ENCODE measurements at places on chromosomes 7 and 10.
A peak's percentile ranks its signal among the peaks of the same experiment; 100 is the strongest.

DNA sequence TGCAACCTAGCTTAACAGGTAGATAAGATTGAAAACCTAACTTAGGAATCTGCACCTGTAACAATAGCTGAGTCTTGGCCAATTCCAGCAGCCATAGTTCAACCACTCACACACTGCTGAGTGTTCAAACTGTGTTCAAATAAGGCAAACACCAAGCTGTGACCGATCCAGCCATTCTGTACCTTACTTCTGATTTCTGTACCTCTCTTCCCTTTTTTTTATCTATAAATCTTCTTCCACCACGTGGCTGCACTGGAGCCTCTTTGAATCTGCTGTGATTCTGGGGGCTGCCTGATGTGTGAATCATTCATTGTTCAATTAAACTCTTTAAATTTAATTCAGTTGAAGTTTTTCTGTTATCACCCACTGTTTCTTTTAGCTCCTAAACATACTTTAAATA, 15.7 kb upstream of the FOXL3 start:
- DNase-seq: no peak

- DNase-seq: peak; percentile 33
Measured at GRCh38 chr10:44647877-44648542, 263.1 kb upstream of the CXCL12 start.

DNA sequence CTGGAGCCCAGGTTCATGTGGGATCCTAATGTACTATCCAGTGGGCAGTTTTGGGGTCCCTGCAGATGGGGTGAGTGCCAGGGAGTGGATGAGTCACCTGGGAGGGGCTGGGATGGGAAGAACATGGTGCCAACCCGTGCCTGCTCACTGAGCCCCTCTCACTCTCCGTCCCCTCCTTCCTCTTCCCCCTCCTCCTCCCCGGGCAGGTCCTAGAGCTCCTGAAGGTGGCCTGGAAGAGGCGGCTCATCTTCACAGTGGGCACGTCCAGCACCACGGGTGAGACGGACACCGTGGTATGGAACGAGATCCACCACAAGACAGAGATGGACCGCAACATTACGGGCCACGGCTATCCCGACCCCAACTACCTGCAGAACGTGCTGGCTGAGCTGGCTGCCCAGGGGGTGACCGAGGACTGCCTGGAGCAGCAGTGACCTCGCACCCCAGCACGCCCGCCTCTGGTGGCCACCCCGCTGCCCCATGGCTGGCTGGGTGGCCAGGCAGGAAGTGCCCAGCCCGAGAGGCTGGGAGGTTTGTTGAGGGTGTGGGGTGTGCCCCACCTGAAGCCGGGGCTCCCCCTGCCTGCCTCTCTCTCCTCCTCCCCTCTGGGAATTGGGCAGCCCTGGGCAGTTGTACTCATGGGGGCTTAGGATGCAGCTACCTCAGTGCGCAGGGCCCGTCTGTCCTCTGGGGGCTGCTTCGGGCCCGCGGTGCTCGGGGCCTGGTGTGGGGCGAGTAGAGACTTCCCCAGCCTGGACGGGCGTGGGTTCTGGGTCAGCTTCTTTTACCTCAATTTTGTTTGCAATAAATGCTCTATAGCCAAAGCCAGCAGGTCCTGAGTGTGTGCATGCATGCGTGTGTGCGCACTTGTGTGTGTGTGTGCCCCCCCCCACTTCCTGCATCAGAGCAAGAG, 4.9 kb upstream of the UPK3B start:
- DNase-seq: no peak

DNA sequence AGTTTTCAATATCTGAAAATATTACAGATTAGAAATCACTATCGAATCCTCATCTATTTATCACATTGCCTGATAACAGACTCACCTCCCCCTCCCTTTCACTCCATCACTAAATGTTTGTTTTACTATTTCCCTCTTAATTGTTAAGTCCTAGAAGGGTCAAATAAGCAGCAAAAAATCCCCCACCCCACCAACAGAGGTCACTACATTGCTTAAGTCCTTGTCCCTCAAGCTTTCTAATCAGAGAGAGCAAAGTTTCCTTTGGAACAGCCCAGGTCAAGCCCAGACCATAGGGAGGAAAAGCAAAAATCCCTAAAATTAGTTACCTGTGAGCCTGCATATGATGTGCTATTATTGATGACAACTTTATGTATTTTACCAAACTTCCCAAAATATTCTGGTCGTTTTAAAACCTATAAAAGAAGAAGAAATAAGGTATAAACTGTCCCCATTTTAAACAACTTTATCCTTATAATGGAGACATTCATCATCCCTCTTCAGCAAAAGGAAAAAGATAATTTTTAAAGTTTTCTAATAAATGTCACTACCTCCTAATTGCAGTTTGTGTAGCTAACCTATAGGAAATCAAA, 95.0 kb downstream of the CNOT4 start:
- DNase-seq: no peak

DNA sequence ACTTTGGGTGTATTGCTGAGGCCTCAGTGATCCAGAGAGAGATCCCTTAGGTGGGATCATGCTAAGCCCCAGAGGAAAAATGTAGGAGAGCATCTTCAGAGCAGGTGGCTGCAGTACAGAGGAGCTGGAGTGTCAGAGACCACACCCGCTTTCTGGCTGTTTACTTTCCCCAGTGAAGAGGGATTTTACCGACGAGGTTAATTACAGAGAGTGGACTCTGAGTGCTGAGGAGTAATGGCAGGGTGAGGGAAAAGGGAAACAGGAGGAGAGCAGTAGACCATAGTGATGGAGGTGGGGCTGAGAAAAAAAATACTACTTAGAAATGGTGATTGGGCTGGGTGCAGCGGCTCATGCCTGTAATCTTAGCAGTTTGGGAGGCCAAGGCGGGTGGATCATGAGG, 43.3 kb upstream of the HBP1 start:
- peak; percentile 94 for DNase-seq

DNA sequence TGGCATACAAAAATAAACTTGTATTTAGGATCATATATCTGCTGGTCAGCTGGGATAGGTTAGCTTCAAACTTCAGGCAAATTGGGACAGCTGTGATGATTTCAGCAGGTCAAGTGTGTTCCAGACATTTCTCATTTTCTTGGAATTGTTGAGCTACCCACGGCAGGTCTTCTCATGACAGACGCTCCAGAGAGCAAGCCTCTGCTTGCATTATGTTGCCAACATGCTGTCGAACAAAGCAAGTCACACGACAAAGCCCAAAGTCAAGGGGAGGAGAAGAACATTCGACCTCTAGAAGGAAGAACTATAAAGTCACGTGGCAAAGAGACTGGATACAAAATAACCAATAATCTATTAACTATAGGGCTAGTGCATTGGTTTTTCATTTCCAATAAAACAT, 103.5 kb downstream of the RAB18 start:
- no peak for DNase-seq

DNA sequence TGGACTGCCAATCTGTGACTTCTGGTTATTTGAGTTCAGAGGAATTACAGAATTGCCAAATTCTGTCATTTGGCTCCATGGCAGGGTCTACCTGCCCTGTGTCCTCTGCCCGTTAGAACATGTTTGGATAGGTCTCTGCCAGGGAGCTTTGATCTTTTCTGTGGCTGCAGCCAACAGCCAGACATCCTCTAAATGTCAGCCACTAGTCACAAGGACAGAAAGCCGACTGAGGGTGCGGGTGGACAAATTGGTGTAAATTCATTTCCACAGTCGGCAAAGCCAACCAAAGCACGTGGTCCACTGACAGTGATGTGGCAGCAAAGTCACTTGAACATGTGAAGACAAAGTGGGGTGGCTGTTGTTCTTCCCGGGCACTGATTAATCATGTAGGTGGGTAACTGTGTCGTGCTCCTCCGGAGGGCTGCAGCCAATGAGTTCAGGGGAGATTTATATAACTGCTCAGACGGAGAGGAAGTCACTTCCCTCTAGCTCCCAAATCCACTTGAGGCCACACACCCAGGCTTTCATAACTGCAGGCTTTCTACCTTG, 26.7 kb upstream of the CAMK1D start:
- DNase-seq: no peak

DNA sequence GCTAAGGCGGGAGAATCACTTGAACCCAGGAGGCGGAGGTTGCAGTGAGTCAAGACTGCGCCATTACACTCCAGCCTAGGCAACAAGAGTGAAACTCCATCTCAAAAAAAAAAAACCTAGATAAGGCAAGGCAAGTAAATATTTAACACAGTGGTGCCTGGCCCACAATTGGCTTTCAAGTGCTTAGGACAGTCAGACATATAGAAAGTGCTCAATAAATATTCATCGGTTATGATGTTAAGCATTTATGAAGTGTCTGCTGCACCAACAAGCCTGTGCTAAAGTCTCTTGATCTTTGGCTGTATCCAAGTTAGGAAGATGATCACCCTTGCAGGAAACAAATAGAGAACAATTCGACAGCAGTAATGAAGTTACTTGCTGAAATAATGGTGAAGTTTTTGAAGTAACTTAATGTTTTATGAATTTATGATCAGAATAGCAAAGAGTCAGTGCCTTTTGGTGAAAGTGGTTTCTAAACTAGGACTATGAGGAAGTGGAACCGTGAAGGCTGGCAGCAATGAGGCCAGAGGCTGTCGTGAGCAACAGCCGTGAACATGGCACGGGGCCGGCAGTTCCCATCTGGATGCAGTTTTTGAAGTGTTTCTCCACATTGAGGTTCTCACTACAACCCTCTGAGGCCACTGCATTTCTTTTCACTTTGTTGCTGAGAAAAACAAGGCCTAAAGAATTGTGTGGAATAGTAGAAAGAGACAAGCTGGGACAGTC, 48.1 kb upstream of the GATA3 start:
- no peak for DNase-seq

- no peak for DNase-seq
Measured at GRCh38 chr10:79209831-79210230, 137.4 kb upstream of the PPIF start.

- DNase-seq: no peak
Measured at GRCh38 chr10:132684164-132684891, 101.6 kb downstream of the NKX6-2 start.

DNA sequence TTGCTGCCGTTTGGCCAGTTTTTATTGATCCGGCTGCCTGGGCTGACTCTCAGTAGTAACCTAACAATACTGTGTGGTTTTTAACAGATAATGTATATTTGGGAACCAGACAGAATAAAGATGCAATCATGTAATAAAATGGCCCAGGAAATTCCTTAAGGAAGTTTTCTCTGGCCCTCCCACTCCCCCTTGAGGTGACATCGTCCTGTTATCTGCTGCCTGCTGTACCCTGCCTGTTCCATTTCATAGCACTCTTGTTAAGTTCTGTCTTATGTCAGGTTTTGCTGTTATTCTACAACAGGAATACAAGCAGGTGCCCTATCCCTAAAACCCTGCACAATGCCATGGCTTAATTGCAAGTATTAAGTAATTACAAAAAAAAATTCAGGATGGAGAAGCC, 12.5 kb downstream of the ITGB8 start:
- no peak for DNase-seq

- DNase-seq: no peak
Measured at GRCh38 chr10:37712489-37713131, 144.8 kb downstream of the ZNF248 start.

DNA sequence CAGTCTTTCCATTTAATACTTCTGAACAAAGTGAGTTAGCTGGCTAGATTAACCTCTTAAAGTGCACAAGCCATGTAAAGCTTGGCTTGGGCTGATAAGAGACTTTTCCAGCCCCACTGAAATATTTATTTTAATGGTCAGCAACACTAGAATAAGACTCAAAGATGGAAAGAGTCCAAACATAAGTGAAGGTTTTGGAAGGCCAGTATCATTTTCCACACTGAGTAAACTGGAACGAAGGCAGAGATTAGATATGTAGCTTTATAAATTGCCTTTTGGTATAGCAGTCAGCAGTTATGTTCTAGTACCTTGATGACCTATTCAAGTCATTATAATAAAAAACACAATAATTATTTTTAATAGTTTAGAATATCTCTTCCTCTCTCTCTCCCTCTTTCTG, 102.2 kb downstream of the HDAC9 start:
- DNase-seq: no peak

DNA sequence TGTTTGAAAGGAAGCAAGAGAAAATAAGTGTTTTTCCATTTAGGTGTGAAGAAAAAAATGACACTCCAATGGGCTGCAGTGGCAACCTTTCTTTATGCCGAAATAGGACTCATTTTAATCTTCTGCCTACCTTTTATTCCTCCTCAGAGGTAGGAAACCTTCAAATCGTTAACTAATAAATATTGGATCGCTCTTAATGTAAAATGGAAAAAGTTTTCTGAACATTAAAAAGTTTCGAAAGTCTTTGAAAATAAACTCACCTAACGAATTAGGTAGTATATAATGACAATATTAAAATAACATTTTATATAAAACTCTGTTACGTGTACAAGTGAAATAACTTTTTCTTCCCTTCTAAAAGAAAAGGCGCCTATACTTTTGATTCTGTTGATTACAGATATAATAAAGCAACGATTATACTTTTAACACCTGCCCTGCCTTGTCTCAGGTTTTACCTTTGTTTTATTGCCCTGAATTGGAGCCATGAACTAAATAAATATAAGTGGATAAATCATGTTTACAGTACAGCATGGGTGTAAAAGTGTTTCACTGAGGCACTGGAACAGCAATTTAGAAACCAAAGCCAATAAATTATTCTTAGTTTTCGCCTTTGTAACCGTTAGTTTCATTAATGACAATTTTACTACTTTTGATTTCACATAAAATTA, 804 bp downstream of the BCAP29 start:
- no peak for DNase-seq

DNA sequence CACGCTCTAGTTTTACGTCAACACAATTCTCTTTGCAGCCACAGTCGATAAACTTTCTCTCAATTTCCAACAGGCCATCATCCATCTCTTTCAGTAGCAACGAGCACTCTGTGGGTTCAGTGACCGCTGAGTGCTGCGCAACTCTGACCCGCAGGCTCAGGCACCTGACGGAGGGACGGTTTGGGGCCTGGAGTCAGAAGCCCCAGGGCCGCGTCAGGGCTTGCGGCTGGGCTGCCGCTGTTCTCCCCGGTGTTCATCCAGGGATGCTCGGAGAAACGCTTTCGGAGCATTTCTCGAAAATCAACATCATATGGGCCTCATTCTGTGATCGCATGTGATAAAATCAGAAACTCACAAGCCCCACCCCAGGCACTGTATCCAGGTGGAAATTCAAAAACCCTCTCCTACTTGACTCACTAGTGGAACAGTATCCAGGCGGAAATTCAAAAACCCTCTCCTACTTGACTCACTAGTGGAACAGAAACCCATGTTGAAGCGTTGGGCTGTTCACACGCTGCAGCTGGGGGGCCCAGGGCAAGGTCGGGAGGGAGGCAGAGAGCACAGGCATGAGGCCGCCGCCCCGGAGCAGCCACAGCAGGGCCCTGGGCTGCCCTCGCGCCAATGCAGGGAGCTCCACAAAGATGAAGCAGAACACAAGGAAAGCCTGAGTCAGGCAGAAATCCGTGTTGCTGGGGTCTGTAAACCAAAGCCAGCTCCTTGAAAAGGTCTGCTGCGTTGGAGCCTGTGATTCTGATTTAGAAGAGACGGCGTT, 73.3 kb upstream of the NKX6-2 start:
- DNase-seq: no peak

GRCh38 chr7:24157666-24158065, 126.3 kb upstream of the NPY start:
- no peak for DNase-seq

DNA sequence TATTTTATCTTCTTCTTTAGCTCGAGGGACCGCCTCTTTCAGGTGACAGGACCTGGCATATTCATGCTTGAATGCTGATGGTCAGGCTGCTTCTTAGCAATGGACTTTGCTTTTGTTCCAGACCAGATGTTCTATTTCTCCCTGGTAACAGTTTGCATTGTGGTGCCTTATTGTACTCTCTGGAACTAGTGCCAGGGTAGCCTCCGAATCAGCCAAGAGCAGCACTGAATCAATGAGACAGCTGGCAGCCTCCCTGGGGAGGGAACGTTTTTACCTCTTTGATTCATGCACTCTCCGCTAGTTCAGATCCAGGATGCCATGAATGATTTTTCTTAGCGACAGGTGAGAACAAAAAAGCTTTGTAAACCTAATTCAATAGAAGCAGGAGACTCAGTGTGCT, 54.1 kb upstream of the NXPH1 start:
- no peak for DNase-seq

Data from DMS79 treated with DMSO at 0.1 percent for 48 hours (cell line).